Testis (tissue), 5 donors: ENCODE measurements at places on chromosomes 5 and 9.
A peak's percentile ranks its signal among the peaks of the same experiment; 100 is the strongest.

- DNase-seq = no peak
These were observed 210.8 kb downstream of the FGF10 start for GRCh38 chr5:44178414-44178813.

DNA sequence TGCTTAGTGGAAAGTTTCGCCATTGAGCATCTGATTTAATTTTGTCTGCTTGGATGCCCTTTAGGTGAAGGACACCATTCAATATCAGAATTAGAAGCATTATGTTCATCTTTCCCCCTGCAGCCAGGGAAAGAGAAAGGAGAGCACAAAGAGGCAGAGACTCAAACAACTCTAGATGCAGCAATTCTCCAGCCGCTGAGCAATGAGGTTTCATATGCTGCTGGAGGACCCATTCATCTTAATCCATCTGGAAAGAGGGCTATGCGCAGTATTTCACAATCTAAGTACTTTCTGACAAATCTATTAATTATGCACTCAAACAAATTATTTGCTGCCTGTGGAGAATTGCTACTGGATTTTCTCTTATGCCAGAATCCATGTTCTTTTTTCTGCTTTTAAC, 527.0 kb upstream of the TUSC1 start:
- DNase-seq = no peak

GRCh38 chr5:74361406-74362358, 278.8 kb downstream of the ENC1 start:
- DNase-seq = no peak

GRCh38 chr5:171715551-171715950, 70.1 kb upstream of the SMIM23 start:
- DNase-seq = no peak

DNA sequence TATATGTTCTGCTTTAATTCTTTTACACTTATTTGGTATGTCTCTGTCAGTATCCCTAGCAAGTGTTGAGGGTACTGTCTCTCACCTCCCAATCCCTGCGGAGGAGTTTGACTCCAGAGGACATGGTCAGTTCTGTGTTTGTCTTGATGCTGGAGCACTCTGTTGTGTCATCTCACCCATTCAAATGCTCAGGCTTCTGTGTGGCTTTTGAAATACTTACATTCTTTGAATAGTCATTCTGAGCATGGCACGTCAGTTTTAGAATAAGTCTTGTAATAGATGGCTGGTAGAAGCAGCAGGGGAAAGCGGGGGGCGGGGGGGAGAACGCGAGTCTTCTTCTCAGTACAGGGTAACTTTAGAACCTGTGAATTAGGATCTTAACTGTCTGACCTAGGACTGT, 12.3 kb downstream of the MAST4 start:
- no peak for DNase-seq

DNA sequence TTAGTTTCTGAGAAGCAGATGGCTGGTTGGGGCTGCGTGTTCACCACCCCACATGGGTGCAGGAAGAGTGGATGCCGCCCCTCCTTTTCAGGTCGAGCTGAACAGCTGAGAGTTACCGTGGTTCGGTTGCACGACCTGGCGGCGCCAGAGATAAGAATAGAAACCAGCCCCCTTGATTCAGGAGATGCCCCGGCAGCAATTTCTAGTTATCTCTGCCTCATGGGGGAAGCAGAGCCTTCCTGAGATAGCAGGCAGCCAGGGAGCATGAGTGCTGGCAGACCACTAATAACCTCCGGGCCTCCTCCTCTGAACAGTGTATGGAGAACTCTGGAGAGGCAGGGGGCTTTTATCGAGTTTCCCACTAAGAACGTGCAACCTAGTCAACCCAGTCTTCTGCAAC, 177.8 kb downstream of the NSG2 start:
- DNase-seq = no peak

DNA sequence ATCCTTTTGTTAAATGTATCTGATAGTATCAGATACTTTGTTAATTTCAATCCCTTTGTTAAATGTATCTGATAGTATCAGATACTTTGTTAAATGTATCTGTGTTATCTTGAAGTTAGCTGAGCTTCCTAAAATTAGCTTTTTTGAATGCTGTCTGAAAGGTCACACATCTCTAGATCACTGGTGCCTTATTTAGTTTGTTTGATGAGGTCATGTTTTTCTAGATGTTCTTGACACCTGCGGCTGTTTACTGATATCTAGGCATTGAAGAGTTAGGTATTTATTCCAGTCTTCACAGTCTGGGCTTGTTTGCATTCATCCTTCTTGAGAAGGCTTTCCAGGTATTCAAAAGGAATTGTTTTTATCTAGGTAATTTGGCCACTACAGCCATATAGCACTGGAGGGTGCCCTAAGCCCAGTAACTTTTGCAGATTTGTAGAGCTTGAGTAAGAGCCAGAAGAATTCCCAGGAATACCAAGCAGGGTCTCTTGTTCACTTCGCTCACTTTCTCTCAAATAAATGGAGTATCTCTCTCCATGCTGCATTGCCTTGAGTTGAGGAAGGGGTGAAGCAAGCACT, 435.4 kb upstream of the GRAMD2B start:
- no peak for DNase-seq

DNA sequence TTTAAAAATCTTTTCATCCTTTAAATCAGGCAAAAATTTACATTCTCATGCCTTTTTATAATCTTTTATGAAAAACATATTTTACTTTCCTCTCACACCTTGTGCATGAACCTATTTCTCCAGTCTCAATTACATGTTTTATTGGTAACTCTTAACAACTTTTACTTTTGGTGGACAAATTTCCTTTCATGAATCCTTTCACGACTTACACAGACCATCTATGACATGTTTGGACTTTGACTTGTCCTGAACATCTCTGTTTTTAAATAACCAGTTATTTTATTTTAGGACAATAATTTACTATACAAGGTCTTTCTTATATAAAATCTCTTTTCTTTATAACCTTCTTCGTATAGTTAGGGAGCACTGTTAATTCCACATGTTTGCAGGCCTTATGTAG, 26.5 kb upstream of the MTMR12 start:
- no peak for DNase-seq

DNA sequence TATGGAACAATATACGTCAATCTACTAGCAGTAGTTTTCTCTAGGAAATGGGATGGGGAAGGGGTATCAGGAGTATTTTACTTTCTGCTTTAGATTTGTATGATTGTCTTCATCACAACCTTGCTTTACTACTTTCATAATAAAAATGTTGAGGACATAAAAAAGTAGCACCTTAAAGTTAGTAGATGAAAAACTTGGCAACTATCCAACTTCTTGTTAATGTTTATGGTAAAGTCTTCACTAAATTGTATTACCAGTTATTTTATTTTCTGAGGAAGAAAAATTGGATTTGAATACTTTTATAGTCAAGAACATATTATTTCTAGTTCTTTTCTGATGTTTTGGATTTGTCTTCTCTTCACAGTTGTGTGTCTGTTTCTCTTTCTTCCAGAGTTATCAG, 372.1 kb downstream of the ARRDC3 start:
- DNase-seq = no peak

DNA sequence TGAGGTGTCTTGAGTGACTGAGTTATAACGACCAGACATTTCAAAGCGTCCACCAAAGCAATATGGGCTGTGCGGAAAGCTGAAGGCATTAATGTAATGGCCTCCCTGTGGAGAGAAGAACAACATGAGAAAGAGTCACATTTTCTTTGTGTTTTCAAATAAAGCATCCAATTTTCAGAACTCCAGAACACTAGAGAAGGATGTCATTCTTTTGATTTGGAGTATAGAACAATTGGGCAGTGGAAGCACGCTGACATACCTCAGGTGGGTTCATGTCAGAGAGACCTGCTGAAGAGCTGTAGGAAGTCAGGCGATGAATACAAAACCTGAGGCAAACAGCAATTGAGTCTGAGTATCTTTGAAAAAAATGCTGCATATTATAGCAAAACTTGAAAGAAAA, 556.5 kb downstream of the GABRG2 start:
- no peak for DNase-seq

DNA sequence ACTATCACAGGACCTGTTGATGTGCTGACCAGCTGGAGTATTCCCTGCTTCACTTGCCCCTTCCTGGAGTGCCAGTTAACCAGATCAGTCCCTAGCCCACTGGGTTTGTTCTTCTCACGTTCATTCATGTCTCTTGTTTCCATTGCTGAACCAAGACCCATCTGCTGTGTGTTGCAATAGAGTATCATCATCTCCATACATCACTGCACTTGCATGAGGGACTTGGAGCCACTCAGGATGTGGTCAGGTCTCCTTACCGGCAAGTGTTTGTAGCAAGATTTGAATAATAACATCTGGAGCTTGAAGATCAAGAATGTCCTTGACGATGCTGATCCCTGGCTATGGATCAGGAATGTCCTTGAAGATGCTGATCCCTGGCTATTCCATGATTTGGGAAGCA, 358.6 kb downstream of the IRX1 start:
- no peak for DNase-seq

DNA sequence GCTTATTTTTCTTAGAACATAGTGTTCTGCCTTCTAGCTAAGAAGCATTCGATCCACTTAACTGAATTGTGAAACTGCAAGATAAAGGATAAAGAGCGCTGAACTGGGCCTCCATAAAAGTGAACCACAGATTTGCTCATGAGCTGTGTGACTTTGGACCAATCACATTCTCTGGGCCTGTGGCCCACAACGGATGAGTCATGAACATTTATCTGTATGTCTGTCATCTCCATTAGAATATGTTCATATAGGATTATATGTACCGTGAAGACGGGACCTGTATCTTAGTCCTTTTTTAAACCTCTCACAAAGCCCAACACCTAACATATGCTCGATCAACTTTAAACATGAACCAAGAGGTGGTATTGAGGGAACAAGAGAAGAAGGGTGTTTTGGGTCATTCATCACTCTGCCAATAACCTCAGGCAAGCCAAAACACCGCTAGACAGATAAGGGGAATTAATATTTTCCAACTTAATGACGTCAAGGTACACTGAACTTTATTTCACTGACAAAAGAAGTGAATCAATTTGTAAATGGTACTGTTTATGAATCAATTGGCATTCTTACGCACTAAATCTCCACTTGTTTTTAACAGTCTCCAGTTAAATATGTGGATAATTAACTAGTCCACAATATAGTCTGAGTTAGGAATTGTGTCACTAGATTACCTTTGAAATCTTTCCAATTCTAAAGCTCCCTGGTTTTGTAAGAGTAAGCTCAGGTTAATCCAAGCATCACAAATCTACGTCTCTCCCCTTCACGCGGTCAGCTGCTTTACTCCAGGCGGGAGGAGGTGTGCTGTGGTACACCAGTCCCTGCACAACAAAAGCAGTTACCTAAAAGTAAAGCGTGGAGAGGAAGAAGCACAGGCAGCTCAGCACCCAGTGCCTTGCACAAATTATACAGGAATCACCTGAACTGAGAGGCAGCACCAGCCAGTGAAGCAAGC, 1.6 kb downstream of the TMEM245 start:
- peak; percentile 62 for DNase-seq

DNA sequence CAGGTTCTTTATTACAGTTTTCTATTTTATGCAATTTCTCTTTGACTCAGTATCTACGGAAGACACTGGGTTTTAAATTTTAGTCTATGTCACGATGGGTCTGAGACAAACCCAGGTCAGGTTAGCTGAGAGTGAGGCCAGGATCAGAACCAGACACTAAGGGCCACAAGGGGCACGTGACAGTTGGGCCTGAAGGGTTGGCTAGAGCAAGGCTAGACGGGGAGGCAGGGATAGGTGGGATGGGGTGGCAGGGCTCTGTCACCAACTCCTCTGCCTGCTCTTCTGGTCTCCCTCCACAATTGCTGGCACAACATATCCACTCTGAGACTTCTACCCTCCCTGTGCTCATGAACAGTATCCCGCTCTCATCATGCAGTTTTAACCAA, 76.4 kb downstream of the MED27 start:
- DNase-seq = no peak

DNA sequence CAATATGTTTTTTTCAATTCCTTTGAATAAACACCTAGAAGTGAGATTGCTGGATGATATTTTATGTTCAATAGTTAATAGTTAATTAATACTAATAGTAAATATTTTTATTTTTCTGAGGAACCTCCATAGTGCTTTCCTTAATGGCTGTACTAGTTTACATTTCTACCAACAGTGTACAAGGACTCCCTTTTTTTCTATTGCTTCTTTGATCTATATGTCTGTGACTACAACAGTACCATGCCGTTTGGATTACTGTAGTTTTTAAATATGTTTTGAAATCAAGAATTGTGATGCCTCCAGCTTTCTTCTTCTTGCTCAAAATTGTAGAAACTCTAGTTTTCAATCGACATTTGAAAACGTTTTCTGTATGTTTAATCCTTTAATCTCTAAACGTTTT, 39.5 kb upstream of the ADAMTS16 start:
- DNase-seq = no peak

- no peak for DNase-seq
These were observed 481.9 kb downstream of the CHSY3 start for GRCh38 chr5:130386155-130386554.

GRCh38 chr9:104873489-104873850, 54.5 kb downstream of the ABCA1 start:
- no peak for DNase-seq

GRCh38 chr5:76380346-76381066, 22.6 kb upstream of the IQGAP2 start:
- DNase-seq = no peak

DNA sequence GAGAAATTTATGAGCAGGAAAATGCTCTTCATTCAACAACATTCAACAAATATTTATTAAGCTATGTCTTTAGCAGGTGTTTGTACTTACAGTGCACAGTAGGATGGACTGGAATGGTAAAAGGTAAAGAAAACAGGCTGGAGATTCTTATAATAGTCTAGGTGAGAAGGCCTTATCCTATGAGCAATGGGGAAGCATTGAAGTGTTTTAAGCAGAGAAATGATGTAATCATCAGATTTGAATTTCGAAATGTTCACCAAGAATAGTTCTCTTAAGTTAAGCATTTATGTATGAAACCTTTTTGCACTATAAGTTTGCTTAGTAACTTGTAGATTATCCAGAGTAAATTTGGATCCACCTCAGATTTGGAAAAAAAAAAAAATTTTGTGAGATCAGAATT, 209.3 kb downstream of the NR3C1 start:
- no peak for DNase-seq

DNA sequence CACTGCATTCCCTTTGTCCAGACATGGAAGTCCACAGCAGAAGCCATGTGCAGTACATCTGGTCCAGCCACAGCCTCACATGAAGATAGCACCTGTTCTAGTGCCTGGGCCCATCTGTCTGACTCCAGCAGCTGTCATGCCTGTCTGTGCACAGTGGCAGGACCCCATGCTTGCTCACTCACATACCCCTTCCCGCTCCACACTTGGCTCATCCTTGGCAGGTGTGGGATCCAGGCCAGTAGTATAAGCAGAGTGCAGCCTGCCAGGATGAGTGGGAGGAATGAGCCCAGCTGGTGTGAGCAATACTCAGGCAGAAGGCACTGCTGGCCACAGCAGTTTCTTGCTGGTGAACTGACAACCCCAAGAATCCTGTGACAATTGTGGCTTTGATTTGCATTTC, 168.0 kb downstream of the PRDM9 start:
- DNase-seq = no peak
